Esophagus mucosa (tissue), 1 donor: ENCODE measurements at places on chromosomes 11 and 22. TPM values are rescaled to one million over a fixed set of nuclear protein-coding genes. Genes with fewer than 3 reads are reported as not detected.

DNA sequence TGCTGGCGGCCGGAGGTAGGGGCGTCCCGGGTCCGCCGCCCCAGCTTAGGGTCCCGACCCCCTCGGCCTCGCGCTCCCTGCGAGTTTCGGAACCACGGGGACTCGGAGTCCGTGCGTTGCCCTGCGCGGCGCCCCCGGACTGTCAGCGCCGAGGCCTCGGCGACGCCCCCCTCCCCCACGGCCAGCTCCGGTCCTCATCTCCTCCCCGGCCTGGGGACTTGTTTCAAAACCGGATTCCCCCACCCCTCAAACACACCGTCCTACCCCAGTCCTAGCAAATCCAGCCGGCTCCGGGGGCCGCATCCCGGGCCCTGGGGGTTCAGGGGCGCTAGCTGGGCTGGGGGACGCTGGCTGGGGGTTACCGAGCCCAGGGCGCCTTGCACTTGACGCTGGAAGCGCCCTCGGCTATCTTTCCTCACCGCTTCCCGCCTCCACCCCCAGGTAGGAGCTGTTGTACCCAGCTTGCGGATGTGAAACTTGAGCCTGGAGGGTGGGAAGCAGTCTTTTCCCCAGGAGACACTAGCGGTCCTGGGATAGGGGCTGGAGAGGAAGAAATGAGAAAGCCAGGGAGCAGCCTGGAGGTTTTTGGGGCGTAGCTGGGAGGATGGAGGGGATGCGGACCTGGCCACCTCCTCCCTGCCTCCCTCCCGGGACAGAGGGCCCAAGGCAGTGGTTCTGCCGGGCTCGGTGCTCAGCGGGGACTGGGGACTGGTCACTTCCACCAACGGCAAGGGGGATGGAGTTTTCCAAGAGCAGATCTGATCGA lies 550 bp downstream of the FBLN1 start:
- peak; percentile 9 for ATAC-seq

GRCh38 chr11:9029422-9029821 lies 25.6 kb upstream of the NRIP3 start:
- ATAC-seq = no peak

DNA sequence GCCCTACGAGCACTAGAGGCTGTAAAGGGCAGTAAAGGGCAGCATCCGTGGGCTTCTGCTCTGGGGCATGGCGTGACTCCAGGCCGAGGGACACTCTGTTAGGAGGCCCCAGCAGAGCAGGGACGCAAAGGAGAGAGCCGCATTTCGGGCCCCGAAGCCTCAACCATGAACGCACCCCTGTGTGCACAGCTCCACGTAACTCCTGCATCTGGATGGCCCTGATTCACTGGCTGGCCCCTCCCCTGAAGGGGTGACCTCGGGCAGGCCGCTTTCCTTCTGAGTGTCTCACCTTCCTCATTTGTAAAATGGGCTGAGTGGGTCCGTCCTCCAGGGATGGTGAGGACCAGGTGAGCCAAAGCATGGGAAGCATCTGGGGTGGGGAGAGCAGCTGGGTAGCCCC lies 13.6 kb downstream of the SHISAL1 start:
- no peak for ATAC-seq

- no peak for ATAC-seq
These were observed 871 bp upstream of the TOLLIP start for GRCh38 chr11:1310318-1310687.

GRCh38 chr22:26004477-26004876 lies 164.8 kb upstream of the SEZ6L start:
- no peak for ATAC-seq

- ATAC-seq = no peak
These were observed 5.3 kb downstream of the PLEKHB1 start for GRCh38 chr11:73651661-73652045.

- no peak for ATAC-seq
These were observed 110.6 kb upstream of the BID start for GRCh38 chr22:17884893-17885292.

- ATAC-seq = no peak
These were observed 55.5 kb downstream of the ABTB2 start for GRCh38 chr11:34302046-34302921.

DNA sequence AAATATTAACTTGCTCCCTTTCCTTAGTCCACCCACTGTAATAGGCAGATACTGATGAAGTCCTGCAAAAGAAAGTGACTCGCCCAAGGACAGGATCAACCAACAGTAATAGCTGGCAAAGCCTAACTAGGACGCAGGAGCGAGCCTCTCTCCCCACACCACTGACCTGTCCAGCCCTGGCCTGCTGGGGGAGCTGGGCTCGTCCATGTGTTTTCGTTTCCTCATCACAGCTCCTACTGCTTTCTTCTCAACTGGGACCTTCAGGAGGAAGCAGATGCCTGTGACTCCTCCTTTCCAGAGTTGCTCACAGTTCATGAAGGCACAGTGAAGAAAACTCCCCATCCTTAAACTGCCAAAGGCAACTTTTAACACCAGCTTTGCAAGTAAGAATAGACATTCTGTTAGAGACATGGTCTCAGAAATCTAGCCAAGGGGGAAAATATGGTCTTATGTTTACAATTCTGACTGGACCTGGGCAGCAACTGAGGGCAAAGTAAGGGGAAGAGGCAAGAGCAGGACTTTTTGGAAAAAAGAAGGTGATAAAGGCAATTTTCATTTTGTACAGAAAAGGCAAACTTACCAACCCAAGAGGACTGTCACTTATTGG lies 11.6 kb upstream of the GPHA2 start:
- no peak for ATAC-seq

GRCh38 chr11:102007567-102008437 lies 39.4 kb upstream of the CFAP300 start:
- peak; percentile 88 for ATAC-seq

- ATAC-seq = no peak
These were observed 1341.1 kb downstream of the BRD1 start for GRCh38 chr22:48486558-48486957.

DNA sequence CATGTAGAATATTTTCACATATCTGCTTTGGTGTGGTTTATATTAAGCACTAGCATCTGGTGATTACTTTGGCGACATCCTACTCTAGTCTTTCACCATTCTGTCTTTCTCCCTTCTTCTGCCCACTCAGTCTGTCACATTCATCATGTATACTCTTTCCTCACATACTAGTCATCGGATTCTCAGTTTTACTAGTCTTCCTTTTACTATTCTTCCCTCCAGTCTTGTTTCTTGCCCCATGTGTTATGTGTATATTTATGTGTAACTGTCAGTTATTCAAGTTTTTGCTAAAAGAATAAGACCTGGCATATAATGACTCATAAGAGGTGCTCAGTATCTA lies 4.6 kb upstream of the DIXDC1 start:
- no peak for ATAC-seq

- no peak for ATAC-seq
These were observed 469 bp downstream of the ZBED5 start for GRCh38 chr11:10857459-10857708.

- ATAC-seq = no peak
These were observed 37.9 kb upstream of the PPARA start for GRCh38 chr22:46112405-46112804.

GRCh38 chr22:23705358-23705757 lies 14.5 kb downstream of the RGL4 start:
- ATAC-seq = no peak

DNA sequence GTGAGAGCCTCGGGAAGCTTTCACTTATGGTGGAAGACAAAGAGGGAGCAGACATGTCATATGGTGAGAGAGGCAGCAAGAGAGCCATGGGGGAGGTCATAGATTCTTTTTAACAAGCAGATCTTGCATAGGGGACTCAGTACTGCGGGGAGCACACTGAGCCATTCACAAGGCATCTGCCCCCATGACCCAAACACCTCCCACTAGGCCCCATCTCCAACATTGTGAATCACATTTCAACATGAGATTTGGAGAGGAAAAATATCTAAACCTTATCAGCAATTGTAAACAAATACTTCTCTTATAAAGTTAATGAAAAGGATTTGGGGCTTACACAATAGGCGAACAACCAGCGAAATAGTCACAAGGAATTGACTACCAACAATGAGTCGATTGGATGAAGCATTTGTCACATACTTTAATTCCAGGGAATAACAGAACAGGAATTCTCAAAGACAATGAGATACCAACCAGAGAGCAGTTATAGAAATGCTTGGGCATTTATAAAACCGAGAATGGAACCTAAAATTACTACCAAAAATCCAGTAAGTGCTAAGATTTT lies 7.3 kb downstream of the DDI1 start:
- no peak for ATAC-seq

GRCh38 chr11:75582506-75582894 lies 20.4 kb downstream of the SERPINH1 start:
- ATAC-seq = no peak

DNA sequence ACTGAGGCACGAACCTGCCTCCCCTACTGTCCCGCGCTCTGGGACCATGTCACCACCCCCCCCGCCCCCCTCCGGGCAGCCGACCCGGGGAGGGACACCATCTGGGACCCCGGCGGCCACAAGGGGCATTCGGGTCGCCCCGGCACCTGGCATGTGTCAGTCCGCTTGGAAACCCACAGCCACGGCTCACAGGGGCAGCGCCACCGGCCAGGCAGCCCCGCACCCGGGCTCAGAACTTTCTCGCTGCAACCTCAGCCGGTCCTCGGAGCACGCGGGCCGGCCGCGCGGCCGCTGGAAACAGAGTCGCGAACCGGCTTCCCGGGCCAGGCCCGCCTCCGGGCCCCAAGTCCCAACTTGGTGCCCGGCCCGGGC lies 159.9 kb upstream of the GRK3 start:
- no peak for ATAC-seq

GRCh38 chr11:70796648-70797227 lies 398.4 kb downstream of the CTTN start:
- no peak for ATAC-seq

Gene ABCC8
- not detected for total RNA-seq

Gene RASL10A
- 0.88 TPM for total RNA-seq

Gene SLC43A1
- 1.00 TPM for total RNA-seq

Gene OTOG
- not detected for total RNA-seq

Gene C11orf21
- 0.08 TPM for total RNA-seq

Gene OR11H1
- not detected for total RNA-seq

Gene ZBTB44
- total RNA-seq = 22.5 TPM

Gene LRRC10B
- 0.12 TPM for total RNA-seq
